ENCODE measurements at places on chromosomes 5 and 9. TPM values are rescaled to one million over a fixed set of nuclear protein-coding genes. Genes with fewer than 3 reads are reported as not detected.

Gene ZNF883
- total RNA-seq: 7.9 TPM

Gene NDUFS4
- total RNA-seq: 151 TPM

Gene TAF1L
- total RNA-seq: under 0.01 TPM

Gene CDKN2B
- 42.2 TPM for total RNA-seq

Gene PCDHB3
- 0.29 TPM for total RNA-seq

Data from smooth muscle cell of trachea (primary cell).